ENCODE measurements at places on chromosomes 12 and 14.

GRCh38 chr12:3723916-3724805, 28.7 kb downstream of the CRACR2A start:
- DNase-seq, result no peak

DNA sequence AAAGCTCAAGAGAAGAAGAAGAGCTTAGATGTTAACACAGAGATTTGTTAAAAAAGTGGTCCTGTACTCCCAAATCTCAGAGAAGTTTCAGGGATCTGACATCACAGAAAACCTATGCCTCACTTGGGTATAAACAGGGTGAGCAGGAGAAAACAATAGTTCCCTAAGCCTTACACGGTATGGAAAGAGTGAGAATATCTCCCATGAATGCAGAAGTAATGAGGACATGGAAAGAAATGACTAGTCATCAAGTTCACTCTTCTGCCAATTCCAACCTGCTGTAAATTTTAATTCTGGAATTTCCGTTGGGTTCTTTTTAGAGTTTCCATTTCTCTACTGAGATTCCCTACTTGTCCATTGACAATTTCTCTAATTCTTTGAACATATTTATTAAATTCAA, 6.2 kb upstream of the PTGER2 start:
- DNase-seq, result no peak

GRCh38 chr14:52850451-52850909, 59.1 kb upstream of the GNPNAT1 start:
- no peak for DNase-seq

- DNase-seq, result no peak
Observed at GRCh38 chr12:106074706-106075392, 63.9 kb downstream of the NUAK1 start.
